ENCODE measurements at places on chromosomes 13 and 19.

DNA sequence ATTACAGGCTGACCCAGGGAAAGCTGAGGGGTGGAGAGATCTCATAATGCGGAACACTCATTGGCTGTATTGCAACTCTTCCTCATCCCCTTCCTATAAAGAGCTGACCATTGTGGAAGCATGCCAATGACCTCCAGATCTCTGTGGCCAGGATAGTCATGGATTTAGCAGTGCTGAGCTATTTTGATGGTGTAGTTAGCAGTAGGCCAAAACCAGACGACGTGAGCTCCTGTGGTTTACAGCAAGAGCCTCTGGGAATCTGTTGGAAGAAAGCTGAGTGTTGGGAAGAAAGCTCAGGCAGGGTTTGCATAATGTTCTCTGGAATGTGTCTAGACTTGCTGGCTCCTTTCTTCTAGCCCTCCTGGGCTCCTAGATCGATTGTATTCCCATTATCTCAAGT lies 187.5 kb upstream of the GPC6 start:
- no peak for DNase-seq

- no peak for DNase-seq
Observed at GRCh38 chr13:59519819-59520218, 643.9 kb downstream of the DIAPH3 start.

- no peak for DNase-seq
Observed at GRCh38 chr13:43193789-43194420, 170.5 kb downstream of the DNAJC15 start.

- DNase-seq, result no peak
Observed at GRCh38 chr13:22599156-22599555, 581.6 kb upstream of the SGCG start.

GRCh38 chr13:51596541-51596940 lies 12.3 kb downstream of the WDFY2 start:
- DNase-seq, result no peak

GRCh38 chr13:93411186-93411680 lies 184.6 kb downstream of the GPC6 start:
- no peak for DNase-seq

GRCh38 chr13:99311748-99312492 lies 4.7 kb upstream of the GPR183 start:
- no peak for DNase-seq

GRCh38 chr13:68170961-68171360 lies 940.8 kb upstream of the PCDH9 start:
- no peak for DNase-seq

- DNase-seq, result no peak
Observed at GRCh38 chr19:49243129-49243528, 81.9 kb downstream of the SLC6A16 start.

DNA sequence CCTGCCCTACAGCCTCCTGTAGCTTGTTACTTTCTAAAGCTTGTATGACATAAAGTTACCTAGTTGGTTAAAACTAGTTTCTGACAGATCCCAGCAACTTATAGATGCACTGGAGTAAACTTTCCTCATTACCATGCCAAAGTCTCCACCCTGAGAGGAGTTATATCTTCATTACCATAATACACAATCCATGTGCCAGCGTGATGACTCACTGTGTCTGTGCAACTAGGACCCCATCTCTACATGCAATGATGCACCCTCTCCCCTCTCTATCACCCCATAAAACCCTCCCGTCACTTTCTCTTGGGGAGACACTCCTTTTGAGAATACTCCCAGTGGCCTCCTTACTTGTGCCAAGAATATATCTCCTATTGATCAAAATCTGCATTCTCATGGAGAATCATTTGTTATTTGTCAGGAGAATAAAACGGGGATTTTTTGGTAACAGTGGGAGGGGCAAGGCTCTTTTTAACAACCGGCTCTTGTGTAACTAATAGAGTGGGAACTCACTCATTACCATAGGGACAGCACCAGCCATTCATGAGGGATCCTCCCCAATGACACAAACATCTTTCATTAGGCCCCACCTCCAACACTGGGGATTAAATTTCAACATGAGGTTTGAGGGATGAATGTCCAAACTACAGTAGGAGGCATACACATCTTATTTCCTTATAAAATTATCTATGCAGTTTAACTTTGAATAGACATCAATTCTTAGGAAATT lies 235.1 kb upstream of the ATXN8OS start:
- no peak for DNase-seq

DNA sequence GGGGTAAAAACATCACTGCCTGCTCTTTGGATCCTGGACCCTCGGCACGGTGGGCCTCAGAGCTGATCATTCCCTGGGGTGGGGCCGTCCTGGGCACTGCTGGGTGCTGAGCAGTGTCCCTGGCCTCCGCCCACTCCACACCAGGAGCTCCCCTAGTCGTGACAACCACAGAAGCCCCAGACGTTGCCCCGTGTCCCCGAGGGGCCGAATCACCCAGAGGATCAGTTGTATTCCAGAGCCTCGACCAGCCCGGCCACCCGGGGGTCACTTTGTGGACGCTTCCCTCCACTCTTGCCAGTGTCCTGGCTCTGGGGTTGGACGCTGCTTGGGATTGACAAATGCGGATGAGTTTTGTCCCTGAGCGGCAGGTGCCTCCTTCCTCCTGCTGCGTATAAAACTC lies 10.2 kb downstream of the C2CD4C start:
- DNase-seq, result no peak

GRCh38 chr13:104594806-104595205 lies 1528.6 kb upstream of the SLC10A2 start:
- DNase-seq, result no peak

GRCh38 chr19:49196527-49197240 lies 39.1 kb downstream of the TRPM4 start:
- DNase-seq, result no peak

DNA sequence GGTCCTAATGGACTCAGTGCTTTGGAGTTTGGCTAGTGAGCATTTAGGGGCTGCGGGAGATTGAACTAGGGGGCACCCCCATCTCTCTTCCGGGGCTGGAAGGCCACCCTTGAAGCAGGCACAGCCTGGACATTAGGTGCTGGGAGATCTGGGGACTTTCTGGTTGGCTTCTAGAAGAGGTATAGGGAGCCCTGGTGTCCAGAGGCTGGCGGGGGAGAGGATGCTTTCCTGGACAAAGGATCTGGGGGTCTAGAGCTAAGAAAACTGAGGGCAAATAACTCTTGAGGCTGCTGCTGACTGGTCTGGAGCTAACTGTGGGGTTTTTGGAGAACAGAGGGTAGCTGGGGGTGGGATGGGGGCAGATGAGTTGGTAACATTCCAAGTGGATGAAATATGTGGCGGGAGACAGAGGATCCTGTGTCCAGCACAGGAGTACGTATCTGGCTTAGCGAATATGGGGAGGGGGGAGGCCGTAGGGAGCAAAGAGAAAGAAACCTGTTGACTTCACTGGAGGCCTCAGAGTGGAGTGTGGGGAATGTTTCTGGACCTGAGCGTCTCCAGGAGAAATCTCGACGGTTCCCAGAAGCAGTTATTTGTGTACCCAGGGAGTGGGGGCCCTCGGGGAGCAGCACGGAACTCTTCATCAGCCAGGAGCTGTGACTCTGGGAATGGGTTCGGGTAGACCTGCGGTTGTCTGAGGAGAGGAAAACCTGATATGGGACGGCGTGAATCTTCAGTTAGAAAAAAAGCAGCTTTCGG lies 1.4 kb downstream of the HNRNPUL1 start:
- DNase-seq, result no peak

DNA sequence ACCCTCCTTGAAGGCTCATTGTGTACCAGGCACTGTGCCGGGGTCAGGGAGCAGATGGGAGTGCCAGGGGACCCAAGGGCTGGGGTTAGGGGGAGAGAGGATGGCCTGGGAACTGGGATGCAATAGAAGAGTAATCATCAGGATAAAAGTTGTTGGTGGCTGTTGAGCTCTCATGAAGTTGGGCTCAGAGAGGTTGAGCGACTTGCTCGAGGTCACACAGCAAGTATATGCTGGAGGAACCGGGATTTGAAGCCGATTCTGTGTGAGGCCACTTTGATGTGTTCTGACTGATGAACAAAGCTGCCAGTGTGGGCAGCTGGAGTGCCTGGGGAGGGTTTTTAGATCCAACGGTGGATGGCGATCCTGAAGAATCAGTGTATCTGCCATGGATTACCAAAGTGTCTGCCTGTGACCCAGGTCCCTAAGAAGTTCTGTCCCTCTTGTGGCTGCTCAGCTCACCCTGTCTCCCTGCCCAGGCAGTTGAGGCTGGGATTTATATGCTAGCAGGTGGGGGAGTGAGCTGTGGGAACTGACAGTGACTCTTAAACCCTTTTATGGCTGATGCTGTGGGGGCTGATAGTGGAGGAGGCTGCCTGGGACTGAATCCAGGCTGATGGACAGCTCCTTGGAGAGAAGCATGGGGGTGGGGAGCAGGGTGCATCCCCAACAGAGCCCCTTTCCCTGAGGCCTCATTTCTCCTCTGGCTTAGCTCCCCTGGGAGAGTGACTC lies 8.3 kb downstream of the ARHGEF18 start:
- DNase-seq, result no peak

- no peak for DNase-seq
Observed at GRCh38 chr13:23203516-23203915, 22.7 kb downstream of the SGCG start.

DNA sequence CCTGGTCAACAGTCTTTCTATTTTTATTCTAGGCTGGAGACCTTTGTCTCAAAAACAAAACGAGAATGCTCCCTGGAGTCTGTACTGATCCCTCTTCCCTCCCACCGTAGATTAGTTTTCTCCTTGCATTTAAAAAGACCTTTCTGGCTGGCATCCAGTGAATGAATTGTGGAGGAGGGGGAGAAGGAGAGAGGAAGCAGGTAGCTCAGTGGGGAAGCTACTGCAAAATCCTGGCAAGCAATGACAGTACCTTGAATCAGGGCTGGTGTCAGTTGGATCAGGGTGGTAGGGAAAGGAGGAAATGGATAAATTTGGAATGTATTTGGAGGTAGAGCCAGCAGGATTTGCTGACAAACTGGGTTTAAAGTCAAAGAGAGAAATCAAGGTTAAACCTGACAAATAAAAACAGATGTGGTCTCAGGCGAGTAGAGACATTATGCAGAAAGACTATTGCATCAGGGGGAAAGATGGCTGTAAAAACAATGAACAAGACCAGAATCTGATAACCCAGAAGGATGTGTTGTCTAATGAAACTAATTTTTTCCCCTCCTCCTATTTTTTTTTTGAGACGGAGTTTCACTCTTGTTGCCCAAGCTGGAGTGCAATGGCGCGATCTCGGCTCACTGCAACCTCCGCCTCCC lies 3.5 kb upstream of the CYP2S1 start:
- DNase-seq, result no peak

DNA sequence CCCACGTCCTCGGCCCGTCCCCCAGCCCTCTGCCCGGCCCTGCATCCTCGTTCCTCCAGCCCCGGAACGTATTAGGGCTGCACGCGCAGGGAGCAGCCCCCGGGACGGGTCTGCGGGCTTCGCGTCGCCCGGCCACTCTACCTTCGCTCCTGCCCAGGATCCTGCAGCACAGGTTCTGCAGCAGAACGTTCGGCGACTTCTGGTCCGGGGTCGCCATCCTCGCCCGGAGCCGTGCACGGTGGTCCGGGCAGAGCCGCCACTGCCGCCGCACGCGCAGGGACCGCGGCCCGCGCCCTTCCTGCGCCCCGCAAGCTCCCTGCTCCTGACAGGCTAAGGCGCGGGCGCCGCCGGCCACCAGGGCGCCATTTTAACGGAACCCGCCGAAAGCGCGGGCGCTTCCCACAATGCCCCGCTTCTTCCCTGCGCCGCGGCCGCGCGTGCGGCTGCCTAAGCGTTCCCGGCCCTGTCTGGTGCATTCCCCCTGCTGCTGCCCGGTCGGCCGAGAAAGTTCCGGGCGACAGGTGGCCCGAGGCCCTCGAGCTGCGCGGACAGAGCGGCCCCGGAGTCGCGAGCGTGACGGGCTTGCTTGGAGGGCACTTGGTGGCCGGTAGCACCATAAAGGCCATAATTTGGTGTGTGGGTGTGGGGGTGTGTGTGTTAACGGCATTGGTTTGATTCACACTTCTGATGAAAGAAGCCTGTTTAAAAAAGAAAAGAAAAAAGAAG lies at the start of gene TUBGCP3:
TSS of gene TUBGCP3 (minus strand) at position 390 of the 726 bp plus-strand sequence. CDS start at position 217, 173 bp downstream.
- no peak for DNase-seq

DNA sequence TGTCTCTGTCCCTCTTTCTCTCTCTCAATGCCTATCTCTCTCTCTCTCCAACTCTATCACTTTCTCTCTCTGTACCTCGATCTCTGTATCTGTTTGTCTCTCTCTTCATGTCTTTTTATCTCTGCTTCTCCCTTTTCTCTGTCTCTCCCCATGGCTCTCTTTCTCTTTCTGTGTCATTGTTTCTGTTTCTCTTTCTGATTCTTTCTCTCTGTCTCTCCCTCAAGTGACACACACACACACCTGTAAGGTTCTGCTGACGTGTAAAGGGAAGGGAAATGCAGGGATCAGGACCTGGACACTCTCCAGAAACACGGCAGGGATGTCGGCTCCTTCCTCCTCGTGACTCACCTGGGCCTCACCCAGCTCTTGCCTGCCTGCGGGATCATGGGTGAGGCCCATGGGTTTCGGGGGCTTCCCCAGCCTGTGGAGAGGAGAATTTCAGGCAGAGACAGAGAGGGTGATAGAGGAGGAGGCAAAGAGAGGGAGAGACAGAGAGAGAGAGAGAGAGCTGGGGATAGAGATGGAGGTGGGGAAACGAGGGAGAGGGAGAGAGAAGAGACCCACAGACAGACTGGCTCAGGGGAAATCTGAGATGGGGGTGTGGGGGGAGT lies 5.4 kb upstream of the PLAUR start:
- peak; percentile 45 for DNase-seq

DNA sequence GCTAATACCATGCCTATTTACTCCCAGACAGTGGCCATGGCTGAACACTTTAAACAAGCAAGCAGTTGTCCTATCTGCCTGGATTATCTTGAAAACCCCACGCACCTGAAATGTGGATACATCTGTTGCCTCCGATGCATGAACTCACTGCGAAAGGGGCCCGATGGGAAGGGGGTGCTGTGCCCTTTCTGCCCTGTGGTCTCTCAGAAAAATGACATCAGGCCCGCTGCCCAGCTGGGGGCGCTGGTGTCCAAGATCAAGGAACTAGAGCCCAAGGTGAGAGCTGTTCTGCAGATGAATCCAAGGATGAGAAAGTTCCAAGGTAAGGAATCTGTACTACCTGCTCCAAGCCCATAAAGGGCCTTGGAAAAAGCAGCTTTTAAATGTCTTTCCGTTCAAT lies 8.6 kb downstream of the RFPL4AL1 start:
- no peak for DNase-seq

GRCh38 chr13:102935896-102936321 lies 90.1 kb downstream of the ERCC5 start:
- DNase-seq, result no peak

DNA sequence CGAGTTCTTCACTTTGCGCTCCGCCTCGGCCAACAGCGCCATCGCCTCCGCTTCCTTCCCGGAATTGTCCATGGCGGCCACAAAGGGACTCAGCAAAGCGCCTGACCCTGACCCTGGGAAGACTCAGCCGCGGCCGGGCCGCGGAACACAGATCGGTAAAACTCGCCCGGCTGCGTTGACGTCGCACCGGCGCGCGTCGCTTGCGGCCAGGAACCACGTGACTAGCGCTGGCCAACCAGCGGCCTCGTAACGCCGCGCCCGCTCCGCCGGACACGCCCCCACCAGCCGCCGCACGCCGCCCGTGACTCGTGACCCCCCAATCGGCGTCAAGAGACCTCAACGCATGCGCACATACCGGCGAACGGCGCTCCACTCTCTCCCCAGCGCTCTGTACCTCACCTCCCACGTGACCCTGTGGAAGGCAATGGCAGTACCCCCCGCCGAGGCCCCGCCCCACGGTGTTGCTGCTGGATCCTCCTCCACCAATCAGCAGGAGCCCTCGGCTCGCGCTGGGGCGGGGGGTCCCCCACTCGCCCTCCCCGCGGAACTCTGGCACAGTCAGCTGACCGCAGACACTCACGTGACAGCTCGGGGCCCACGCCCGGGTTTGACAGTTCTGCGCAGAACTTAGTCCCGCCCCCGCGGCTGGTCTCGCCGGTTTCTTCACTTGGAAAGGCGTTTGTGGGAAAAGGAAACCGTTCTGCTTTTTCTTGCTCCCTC lies at the start of gene NAPA:
TSS of gene NAPA (minus strand) at position 195 of the 720 bp plus-strand sequence. CDS start at position 72, 123 bp downstream.
- peak; percentile 96 for DNase-seq

Data from SW 1271 (cell line).